ENCODE measurements at places on chromosomes 6 and 20.

- DNase-seq = no peak
Measured at GRCh38 chr6:102114402-102114801, 720.9 kb downstream of the GRIK2 start.

GRCh38 chr6:29561091-29561490, 1.6 kb upstream of the UBD start:
- DNase-seq = no peak

- DNase-seq = no peak
Measured at GRCh38 chr20:5044075-5044620, 42.8 kb upstream of the SLC23A2 start.

GRCh38 chr20:10857352-10858070, 183.7 kb upstream of the JAG1 start:
- no peak for DNase-seq

DNA sequence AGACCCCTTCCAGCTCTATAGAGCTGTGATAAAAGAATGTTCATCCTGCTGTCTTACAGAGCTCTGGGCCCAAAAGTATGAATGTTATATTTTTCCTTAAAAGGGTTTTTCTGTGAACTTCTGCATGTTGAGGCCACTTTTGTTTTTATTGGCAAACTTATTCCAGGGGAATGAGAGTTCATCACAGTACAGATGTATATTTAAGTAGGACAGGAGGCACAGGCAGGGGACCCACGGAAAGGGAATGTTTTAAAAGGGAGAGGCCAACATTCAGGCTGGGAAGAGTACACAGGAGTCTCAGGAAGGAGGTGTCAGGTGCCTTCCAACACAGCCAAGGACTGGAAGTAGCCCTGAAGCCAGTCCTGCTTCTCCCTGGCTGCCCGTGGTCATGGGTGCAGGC, 148.4 kb downstream of the EYA2 start:
- no peak for DNase-seq

GRCh38 chr6:7631466-7631865, 41.5 kb downstream of the SNRNP48 start:
- no peak for DNase-seq

Measured in HS-27A (cell line).